ENCODE measurements at places on chromosomes 11 and 22.

- DNase-seq, result no peak
These were observed 14.6 kb downstream of the ARHGEF17 start for GRCh38 chr11:73322382-73323306.

- DNase-seq, result no peak
These were observed 3.4 kb downstream of the JAML start for GRCh38 chr11:118221419-118221818.

- no peak for DNase-seq
These were observed 16.9 kb downstream of the RNF185 start for GRCh38 chr22:31176923-31177322.

DNA sequence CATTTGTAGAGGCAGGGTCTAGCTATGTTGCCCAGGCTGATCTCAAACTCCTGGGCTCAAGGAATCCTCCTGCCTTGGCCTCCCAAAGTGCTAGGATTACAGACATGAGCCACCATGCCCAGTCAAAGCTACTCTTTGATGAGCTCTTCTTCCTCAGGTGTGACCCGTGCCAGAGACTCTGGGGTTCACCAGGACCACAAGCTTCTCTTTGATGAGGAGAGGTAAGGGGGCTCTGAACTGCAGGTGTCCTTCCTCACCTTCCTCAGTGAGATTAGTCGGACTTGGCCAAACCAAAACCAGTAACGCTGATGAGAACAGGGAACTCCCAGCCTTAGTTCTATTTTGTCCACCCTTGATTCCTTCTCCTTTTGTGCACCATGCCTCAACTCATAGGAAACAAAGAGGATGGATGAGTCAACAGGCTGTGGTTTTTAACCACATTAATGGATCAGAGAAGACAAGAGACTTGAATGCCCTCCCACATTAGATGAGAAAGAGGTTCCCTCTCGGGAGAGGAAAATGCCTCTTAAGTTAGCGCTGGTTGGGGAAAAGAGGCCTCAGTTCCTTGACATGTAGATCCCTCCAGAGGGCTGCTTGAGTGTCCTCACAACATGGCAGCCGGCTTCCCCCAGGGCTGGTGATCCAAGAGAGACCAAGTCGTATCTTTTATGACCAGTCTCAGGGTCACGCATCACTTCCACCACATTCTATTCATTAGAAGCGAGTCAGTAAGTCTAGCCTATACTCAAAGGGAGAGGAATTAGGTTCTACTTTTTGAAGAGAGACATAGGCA is 25.7 kb upstream of the CTR9 start:
- DNase-seq, result no peak

DNA sequence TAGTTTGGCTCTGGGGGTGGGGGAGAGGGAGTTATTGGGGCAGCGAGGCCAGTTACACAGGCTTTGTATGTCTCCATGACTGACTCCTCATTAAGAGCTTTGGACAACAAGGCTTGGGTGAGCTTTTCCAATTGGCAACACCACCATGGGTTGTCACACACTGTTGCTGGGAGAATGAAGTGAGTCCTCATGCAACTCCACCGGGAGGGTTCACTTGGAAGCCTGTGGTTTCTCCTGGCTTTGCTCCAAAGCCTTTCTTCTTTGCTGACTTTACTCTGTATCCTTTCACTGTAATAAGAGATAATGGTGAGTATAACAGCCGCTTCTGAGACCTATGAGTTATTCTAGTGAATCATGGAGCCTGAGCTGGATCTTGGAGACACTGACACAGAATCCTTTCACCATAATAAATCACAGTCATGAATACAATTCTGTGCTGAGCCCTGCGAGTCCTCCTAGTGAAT is 24.9 kb downstream of the EIF3F start:
- peak; percentile 14 for DNase-seq

DNA sequence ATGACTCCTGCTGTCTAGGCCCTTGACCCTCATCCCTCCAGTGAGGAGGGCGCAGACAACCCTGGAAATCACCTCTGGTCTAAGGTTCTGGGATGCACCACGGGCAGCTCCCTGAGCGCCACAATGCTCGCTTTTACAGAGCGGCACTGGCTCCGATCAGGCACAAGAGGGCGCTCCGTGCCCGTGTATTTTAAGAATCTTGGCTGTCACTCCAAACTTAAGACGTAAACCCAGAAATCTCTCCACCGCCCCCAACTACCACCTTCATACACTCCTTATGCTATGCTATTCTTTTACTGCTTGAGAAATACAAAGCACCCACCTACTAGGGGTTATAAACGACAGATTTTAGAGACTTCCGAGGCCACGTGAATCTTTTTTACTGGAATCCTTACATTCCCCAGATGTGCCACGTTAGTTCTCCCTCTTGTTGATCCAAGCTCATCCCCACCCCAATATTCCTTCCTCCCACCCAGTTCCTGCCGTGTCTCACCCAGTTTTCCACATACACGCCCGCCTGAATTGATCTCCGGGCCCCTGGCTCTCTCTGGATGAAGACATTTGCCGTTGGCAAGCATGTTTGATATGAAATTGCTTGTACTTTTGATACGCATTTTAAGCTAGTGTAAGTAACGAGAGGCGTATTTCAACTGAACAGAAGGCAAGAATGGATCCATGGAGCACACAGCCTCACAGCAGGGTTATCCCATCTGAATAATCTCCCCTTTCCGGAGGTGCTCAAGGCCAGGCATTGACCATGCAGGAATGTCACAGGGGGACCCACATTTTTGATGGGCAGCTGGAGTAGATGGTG is 453.5 kb downstream of the OPCML start:
- peak; percentile 42 for DNase-seq

- DNase-seq, result no peak
These were observed 26.8 kb downstream of the RPL3 start for GRCh38 chr22:39292561-39293074.

DNA sequence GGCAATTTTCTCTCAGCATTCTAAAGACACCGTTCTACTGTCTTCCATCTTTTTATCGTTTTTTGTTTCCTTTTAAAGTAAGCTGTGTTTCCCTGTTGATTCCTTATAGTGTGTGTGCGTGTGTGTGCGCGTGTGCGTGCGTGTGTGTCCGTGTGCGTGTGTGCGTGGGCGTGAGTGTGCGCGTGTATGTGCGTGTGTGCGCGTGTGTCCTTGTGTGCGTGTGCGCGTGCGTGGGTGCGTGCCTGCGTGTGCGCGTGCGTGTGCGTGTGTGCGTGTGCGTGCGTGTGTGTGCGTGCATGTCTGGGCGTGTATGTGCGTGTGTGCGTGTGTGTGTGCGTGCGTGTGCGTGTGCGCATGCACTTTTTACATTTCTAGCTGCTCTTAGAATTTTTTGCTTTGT is 1033.7 kb downstream of the BRD1 start:
- DNase-seq, result no peak

GRCh38 chr22:30809086-30809485 is 114.4 kb downstream of the OSBP2 start:
- DNase-seq, result no peak

GRCh38 chr11:86978247-86978646 is 23.1 kb upstream of the FZD4 start:
- no peak for DNase-seq

DNA sequence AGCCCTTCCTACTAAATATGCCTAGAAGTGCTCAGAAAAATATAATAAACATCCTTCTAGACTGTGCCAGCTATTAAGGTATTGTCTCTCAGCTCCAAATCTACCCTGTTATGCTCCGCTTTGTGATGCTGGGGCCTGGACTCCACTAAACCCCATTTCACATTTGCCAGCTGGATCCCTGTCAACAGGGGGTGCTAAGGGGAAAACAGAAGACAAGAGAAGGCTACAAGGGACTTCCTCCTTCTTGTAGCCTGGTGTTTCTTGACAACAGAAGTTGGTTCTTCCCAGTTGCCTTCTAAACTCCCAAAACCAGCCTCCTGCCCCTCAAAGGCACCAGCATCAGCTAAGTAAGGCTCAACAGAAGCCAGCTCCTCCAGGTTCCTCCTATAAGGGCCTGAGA is 5.2 kb downstream of the NUMA1 start:
- no peak for DNase-seq

DNA sequence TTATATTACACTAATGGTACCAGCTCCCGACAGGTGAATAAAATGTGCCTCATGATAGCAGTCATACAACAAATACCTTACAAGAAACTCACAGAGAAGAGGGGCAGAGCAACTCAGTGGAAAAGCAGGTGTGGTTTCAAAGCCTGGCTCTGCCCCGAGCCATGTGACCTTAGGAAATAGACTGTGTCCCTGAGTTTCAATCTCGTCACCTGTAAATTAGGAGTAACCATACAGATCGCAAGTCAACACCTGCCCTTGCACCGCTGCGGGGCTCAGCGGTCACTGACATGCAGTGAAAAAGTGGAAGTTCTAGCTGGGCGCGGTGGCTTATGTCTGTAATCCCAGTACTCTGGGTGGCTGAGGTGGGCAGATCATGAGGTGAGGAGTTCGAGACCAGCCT is 11.9 kb upstream of the MRTFA start:
- DNase-seq, result no peak

- peak; percentile 35 for DNase-seq
These were observed 64.6 kb downstream of the OPCML start for GRCh38 chr11:133467686-133468085.

DNA sequence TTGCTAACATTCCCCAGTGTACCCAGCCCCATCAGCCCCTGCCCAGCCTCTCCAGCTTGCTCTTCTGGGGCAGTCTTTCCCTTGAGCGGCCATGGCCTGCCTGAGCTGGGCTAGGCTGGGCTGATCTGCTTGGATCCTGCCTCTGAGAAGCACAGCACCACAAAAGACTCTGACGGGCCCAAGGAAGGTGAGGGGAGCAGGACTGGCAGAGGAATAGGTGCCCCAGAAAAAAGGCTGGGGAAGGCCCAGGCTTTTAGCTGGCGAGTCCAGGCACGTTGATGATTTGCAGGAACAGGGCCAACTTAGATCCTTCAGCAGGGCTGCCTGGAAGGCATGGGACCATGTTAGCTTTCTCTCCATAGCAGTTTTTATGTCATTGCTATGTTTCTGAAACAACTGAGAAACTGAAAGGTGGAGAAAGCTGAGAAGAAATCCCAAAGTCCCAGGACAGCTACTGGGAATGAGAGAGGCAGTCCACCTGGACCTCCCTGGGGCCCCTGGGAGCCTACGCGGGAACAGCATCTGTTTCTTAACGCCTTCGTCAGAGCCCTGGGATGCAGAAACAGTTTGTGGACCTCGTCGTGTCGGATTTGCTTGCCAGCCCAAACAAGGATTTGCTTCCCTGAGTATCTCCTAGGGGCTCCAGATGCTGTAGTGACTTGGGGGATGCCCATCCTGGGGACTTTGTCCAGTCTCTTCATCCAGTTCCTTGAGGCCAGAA is 24.4 kb upstream of the FXYD6 start:
- no peak for DNase-seq

DNA sequence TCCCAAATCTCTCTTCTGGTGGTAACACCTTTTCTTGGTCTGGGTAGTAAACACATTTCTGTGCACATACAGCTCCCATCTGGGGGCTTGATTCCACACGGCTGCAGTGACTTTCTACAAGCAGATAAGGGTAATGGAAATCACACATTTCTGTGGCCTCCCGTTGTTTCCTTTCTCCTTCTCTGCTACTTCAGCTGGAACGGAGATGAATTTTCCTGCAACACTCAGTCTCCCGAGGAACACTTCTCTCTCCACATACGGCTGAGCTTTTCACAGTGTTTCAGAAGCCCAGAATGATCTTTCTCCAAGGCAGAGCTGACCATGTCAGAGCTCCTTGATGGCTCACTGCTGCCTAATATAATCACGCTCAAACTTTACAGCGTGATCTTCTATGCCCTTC is 364.3 kb upstream of the NARS2 start:
- no peak for DNase-seq

DNA sequence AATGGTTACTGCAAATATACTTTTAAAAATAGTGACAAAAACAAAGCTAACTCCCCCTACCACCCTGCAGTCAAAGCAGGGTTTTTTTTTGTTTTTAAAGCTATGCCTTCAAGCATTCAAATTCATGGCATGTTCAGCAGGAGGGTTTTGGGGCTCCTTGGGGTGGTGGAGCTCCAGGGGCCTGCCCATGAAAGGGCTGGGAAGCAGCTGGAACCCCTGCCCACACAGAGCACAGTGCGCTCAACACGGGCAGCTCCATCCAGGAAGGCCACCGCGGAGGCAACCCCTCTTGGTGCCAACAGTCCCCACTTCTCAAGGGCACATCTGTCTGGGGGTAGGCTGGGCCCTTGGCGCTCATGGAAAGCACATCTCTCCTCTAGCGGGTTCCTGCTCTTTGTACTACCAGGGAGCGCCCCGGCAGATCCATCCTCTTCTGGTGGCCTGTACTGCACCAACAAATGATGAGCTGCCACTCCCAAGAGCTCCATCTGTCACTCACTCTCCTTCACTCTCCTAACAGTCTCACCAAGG is 16.6 kb upstream of the PHLDA2 start:
- no peak for DNase-seq

DNA sequence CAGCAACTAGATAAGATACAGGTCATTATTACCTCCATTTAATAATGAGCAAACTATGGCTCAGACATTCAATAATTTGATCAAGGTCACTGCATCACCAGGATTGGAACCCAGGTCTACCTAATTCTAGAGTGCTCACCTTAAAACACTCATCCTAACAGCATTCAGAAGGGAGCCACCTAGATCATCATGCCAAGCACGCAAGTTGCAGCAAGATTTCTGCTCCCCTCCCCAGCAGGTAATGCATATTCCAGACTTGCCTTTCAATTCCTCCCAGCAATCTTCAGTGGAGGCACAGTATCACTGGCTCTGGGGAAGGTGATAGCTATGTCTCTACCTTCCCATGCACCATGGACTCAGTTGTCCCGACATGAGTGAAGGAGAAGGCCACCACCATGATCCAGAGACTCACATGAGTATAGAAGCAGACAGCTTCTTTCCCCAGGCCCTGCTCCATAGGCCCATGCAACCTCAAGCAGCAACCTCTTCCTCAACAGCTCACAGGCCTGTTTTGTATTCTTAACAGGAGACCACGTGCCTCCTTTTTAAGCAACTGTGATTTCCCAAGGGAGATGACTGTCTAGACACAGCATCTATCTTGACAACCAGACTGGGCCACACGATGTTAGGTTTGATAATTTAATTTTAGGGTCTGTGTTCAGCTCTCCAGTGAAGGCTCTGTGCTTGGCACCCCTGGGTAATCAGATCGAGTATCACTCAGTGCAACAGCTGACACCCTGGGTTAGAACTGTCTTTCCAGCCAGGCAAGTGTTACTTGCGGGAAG is 36.4 kb downstream of the RAB30 start:
- DNase-seq, result no peak
